Activated T-cell treated with anti-CD3 and anti-CD28 coated beads, Interleukin-2, amount 50 U/mL, for 72 hours (primary cell): ENCODE measurements at places on chromosomes 1 and 21. TPM values are rescaled to one million over a fixed set of nuclear protein-coding genes. Genes with fewer than 3 reads are reported as not detected.

MPZ gene
- 8.5 TPM for total RNA-seq

MAP10 gene
- 1.9 TPM for total RNA-seq

MAB21L3 gene
- 0.14 TPM for total RNA-seq

CYP2J2 gene
- total RNA-seq: 0.82 TPM

TTC34 gene
- 0.43 TPM for total RNA-seq

OR2T2 gene
- not detected for total RNA-seq

GJA8 gene
- total RNA-seq: not detected

PAX7 gene
- not detected for total RNA-seq

KRTAP25-1 gene
- total RNA-seq: not detected

MRTO4 gene
- 43.7 TPM for total RNA-seq

C1QTNF12 gene
- 8.1 TPM for total RNA-seq

GBP3 gene
- 9.0 TPM for total RNA-seq

OR2W3 gene
- not detected for total RNA-seq

RSPO1 gene
- total RNA-seq: not detected

FAM3B gene
- total RNA-seq: not detected

EVA1C gene
- 8.9 TPM for total RNA-seq

OR2T11 gene
- not detected for total RNA-seq

MTMR11 gene
- 9.2 TPM for total RNA-seq

CEP104 gene
- 48.1 TPM for total RNA-seq

SPATA46 gene
- not detected for total RNA-seq

GPR25 gene
- not detected for total RNA-seq

TNNT2 gene
- not detected for total RNA-seq

COQ8A gene
- total RNA-seq: 24.2 TPM

IFT25 gene
- 68.3 TPM for total RNA-seq

AGMAT gene
- 7.8 TPM for total RNA-seq

SCAF4 gene
- total RNA-seq: 46.0 TPM

LINGO4 gene
- total RNA-seq: 0.88 TPM

COL6A2 gene
- 10.8 TPM for total RNA-seq

ZNF670 gene
- 4.2 TPM for total RNA-seq

MCOLN2 gene
- total RNA-seq: 57.6 TPM

SPRR2B gene
- not detected for total RNA-seq

FAM151A gene
- not detected for total RNA-seq

PTAFR gene
- total RNA-seq: 0.12 TPM

DNASE2B gene
- not detected for total RNA-seq

ELF3 gene
- total RNA-seq: 0.76 TPM

FAM131C gene
- 0.32 TPM for total RNA-seq

WDR4 gene
- total RNA-seq: 18.9 TPM

PTGFR gene
- total RNA-seq: not detected

DMBX1 gene
- total RNA-seq: 0.37 TPM
